ENCODE measurements at places on chromosomes 7 and 10.
A peak's percentile ranks its signal among the peaks of the same experiment; 100 is the strongest.

DNA sequence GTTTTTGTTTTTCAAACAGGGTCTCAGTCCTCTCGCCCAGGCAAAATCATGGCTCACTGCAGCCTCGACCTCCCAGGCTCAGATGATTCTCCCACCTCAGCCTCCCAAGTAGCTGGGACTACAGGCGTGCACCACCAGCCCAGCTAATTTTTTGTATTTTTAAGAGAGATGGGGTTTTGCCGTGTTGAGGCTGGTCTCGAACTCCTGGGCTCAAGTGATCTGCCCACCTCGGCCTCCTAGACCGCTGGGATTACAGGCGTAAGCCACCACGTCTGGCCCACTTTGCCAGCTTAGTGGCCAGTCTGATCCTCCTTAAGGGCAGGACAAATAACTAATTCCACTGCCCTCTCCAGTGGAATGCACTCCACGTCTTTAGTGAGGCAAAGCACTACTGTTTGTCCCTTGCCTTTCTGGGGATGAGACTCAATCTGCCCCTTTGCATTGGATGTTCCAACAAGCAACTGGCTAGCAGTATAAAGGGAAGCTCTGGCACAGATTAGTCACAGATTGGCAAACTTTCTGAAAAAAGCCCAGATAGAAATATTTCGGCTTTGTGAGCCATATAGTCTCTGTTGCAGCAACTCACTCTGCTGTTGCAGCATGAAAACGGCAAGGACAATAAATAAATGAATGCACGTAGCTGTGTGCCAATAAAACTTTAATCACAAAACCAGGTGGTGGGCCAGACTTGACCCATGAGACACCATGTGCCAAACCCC, 143.8 kb upstream of the RHEB start:
- peak; percentile 24 for DNase-seq

DNA sequence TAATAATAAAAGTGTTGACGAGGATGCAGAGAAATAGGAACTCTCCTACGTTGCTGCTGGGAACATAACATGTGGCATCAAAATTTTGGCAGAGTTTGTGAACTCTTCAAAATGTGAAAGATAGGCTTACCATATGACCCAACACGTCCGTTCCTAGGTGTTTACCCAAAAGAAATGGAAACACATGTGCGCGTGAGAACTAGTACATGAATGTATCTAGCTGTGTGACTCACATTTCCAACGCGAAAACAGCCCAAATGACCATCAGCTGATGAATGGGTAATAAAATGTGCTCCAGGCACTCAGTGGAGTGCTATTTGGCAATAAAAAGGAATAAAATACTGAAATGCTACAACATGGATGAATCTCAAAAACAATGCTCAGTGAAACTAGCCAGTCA, 10.4 kb upstream of the ELFN1 start:
- DNase-seq: peak; percentile 93

DNA sequence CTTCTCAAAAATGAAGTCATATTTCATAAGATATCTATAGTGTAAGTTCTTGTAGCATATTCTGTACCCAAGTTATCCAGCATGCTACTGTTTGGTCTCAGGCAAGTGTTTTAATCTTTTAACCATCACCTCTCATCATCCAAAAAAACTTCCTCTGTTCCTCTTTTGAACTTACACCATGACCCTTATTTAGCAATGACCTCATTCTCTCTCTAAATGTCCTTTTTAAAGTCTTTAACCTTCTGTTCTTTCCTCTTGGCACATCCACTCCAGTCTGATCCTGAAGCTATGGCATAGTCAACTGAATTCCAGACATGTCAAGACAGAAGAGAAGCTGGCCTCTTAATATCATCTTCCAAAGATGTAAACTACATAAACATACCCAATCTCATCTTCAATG, 26.2 kb downstream of the PPP3CB start:
- no peak for DNase-seq

- peak; percentile 46 for DNase-seq
Measured at GRCh38 chr10:119616882-119617570, 20.3 kb upstream of the TIAL1 start.

DNA sequence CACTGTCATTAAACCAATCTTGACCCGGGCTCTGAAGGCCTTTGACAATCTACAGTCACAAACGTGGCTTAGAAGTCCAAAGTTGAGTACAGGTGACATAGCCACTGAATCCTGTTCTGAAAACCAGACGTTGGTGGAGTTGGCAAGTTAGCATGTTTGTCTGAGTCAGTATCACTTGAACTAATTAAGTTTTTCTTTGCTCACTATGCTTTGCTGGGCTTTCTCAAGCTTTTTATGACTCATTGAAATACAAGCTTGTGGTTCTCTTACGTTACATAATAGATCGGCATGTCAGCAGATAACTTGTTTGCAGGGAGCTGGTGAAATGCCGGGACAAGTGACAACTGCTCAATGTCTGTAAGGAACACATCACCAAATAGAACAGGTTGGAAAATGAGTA, 53.8 kb downstream of the ARL5B start:
- DNase-seq: peak; percentile 88

- no peak for DNase-seq
Measured at GRCh38 chr7:2445898-2446555, 30.2 kb downstream of the GRIFIN start.

Data from EH (cell line).